Thoracic aorta (tissue), 2 donors: ENCODE measurements at places on chromosomes 7 and 10. TPM values are rescaled to one million over a fixed set of nuclear protein-coding genes. Genes with fewer than 3 reads are reported as not detected.

- DNase-seq = no peak
- no peak overlapping the region for H3K4me3 ChIP-seq
- H3K36me3 ChIP-seq = no peaks in the 10 kb centered on the region
- no peak overlapping the region for H3K27ac ChIP-seq
Measured at GRCh38 chr10:61173450-61173849, 229.5 kb upstream of the RHOBTB1 start.

PLXNA4 gene
- 12.2 TPM for total RNA-seq

DNA sequence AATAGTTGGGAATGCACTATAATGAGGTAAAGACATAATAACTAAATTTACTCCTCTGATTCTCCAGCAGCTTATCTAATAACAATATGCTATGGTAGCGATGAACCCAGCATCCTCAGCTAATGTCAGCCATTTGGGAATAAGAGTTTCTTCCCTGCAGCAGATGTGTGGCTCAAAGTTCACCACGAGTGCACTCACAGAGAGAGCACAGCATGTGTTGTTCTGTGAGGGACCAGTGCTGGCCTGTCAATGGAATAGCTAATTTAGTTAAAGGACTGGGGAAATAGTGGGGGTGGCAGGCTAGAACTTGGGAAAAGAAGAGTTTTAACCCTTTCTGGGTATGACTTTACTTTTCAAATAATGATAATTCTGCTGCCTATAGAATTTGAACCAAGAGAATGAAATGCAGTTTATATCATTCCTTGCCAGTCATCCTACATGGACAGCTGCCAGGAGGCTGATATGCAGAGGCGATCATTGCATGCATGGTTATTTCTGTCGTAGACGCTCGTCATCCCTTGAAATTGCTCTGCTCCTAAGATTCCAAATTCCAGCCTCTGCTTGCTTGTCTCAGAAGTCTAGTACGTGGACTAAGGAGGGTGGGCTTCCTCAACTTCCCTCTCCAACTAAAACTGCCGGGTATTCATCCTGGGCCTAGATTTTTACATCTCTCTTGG is 355.6 kb downstream of the RNLS start:
- H3K4me3 ChIP-seq = no peak overlapping the region
- no peaks in the 10 kb centered on the region for H3K27me3 ChIP-seq
- H3K27ac ChIP-seq = no peak overlapping the region
- no peaks in the 10 kb centered on the region for H3K4me1 ChIP-seq

HOXA7 gene
- total RNA-seq = 0.28 TPM

DNA sequence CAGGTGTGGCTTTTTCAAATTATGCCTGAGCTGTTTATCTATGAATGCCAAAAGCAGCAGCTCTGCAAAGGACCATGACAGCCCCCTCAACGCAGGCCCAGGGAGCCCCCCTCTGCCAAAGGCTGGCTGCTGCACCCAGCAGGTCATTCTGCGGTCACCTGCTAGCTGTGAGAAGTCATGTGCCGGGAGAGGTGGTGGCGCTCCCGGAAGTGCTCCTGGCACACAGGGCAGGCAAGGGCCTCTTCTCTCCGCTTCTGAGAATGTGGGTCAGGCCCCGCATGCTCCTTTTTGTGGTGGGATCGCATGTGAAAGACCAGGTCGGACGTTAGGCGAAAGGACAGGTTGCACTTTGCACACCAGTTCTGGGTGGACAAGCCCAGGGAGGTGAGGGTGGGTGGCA is 16.4 kb downstream of the ZNF488 start:
- H3K4me3 ChIP-seq = no peak overlapping the region
- no peaks in the 10 kb centered on the region for H3K27me3 ChIP-seq
- no peaks in the 10 kb centered on the region for H3K36me3 ChIP-seq
- H3K4me1 ChIP-seq = no peaks in the 10 kb centered on the region
- no peak for DNase-seq

KAZALD1 gene
- 30.0 TPM for total RNA-seq

FEZF1 gene
- total RNA-seq = not detected

GRCh38 chr10:130394832-130395231 is 258.6 kb downstream of the GLRX3 start:
- H3K4me1 ChIP-seq = no peaks in the 10 kb centered on the region
- H3K27ac ChIP-seq = no peak overlapping the region
- no peaks in the 10 kb centered on the region for H3K36me3 ChIP-seq
- H3K27me3 ChIP-seq = no peaks in the 10 kb centered on the region

MSMB gene
- not detected for total RNA-seq

DNA sequence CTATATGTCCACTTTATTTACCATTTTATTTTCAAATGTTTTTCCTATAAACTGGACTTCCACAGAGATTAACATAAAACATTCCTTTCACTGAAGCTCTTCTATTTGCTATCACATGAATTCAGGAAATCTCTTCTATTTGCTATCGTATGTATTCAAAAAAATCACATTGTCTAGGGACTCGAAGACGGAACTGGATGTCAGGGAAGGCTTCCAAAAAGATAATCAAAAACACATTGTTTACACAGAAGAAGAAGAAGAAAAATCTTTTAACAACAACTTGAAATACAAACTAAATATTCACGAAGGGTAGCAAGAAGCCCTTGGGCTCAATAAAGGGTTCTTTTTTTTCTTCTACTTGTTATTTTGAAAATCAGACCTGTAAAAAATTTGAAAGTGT is 426.1 kb upstream of the LRRN3 start:
- no peak for DNase-seq
- no peaks in the 10 kb centered on the region for H3K4me1 ChIP-seq
- no peaks in the 10 kb centered on the region for H3K27me3 ChIP-seq
- no peak overlapping the region for H3K27ac ChIP-seq
- H3K36me3 ChIP-seq = no peaks in the 10 kb centered on the region

- no peak overlapping the region for H3K4me3 ChIP-seq
- no peak for DNase-seq
- H3K36me3 ChIP-seq = no peaks in the 10 kb centered on the region
- peaks cover 4% of the 10 kb centered on the region for H3K4me1 ChIP-seq
Measured at GRCh38 chr10:112288486-112288885, 5.3 kb downstream of the TECTB start.

DNA sequence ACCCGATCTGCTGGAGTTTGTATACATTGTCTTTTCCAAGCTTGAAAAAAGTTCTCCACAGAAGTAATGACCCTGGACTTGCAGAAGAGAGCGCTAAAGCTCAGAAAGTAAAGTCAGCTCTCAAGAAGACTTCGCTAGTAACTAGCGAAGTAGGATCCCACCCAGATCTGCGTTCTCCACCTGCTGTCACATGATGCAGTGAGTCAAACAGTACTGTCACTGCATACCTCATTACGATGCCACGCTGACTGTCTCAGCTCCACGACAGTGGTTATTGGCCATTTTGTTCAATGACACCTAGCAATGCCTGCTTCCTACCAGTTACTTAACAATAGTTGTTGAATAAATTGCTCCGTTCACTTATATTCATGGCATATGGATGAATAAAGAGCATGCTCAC is 29.7 kb upstream of the SEC61G start:
- no peaks in the 10 kb centered on the region for H3K27me3 ChIP-seq
- no peaks in the 10 kb centered on the region for H3K4me1 ChIP-seq
- no peak overlapping the region for H3K4me3 ChIP-seq
- no peaks in the 10 kb centered on the region for H3K36me3 ChIP-seq
- DNase-seq = no peak
- H3K27ac ChIP-seq = no peak overlapping the region

DNA sequence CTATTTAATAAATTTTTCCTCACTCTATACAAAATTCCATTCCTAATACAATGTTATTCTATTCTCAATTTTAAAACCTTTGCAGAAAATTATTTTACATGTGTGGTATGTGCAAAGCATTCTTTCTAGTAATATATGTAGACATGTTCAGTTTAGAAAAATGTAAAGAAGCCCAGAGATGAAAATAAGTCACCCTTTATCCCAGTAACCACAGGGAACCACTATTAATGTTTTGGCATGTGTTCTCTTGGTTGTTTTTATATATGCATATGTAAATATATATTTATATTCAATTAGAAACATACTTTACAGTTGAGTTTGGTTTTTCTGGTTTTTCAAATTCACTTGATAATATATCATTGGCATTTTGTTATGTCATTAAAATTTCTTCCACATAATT is 14.8 kb upstream of the GLCCI1 start:
- H3K27ac ChIP-seq = no peak overlapping the region
- no peak for DNase-seq
- H3K4me3 ChIP-seq = no peak overlapping the region
- H3K4me1 ChIP-seq = no peaks in the 10 kb centered on the region

DNA sequence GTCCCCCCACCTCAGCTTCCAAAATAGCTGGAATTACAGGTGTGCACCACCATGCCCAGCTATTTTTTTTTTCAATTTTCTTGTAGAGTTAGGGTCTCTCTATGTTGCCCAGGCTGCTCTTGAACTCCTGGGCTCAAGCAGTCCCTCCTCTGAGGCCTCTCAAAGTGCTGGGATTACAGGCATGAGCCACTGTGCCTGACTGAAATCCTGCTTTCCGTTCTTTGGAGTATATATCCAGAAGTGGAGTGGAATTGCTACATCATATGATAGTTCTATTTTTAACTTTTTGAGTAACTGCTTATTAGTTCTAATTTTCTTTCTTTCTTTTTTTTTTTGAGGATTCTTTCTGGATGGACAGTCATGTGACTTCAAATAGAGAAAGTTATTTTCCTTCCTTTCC is 62.9 kb upstream of the ZMIZ2 start:
- peaks cover 21% of the 10 kb centered on the region for H3K36me3 ChIP-seq
- no peak overlapping the region for H3K4me3 ChIP-seq
- no peak for DNase-seq

DNA sequence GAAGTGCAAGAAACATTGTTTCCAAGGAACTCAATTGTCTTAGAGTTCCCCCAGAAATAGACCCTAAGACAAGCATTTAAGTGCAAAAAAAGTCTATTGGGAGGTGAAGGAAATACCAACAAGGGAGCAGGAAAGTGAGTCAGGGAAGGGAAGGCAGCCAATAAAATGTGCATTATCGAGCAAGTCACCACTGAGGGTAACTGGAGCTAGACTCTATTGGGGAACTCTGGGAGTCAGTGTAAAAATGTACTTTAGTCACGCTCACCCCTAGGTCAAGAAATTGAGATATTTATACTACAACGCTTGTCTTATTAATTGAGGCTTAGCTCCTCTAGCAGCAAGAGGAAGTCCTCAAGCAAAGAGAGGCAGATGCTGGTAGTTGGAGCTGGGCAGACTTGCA is 137.7 kb downstream of the RTKN2 start:
- peaks cover 10% of the 10 kb centered on the region for H3K4me1 ChIP-seq
- no peaks in the 10 kb centered on the region for H3K36me3 ChIP-seq
- H3K27me3 ChIP-seq = no peaks in the 10 kb centered on the region
- no peak overlapping the region for H3K4me3 ChIP-seq

DNA sequence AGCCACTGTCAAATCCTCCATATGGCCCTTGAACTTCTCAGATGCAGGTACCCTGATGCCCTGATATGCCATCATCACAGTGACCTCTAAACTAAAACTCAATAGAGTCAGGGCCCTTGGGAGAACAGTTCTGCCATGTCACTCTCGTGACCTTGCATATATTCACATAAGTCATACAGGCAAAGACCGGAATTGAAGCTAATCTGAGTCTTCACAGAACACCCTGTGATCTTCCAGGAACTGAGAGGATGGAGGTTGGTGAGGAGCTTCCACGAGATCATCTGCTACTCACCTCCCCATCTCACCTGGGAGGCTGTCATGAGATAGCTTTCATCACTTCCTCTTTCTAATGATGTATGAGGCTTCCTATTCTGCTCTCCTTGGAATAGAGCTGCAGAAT is 228.7 kb upstream of the CCDC6 start:
- no peak overlapping the region for H3K4me3 ChIP-seq
- H3K4me1 ChIP-seq = no peaks in the 10 kb centered on the region
- H3K36me3 ChIP-seq = no peaks in the 10 kb centered on the region
- H3K27me3 ChIP-seq = no peaks in the 10 kb centered on the region
- no peak overlapping the region for H3K27ac ChIP-seq

PODXL gene
- 50.8 TPM for total RNA-seq

LLCFC1 gene
- not detected for total RNA-seq

NOM1 gene
- 40.6 TPM for total RNA-seq

DNA sequence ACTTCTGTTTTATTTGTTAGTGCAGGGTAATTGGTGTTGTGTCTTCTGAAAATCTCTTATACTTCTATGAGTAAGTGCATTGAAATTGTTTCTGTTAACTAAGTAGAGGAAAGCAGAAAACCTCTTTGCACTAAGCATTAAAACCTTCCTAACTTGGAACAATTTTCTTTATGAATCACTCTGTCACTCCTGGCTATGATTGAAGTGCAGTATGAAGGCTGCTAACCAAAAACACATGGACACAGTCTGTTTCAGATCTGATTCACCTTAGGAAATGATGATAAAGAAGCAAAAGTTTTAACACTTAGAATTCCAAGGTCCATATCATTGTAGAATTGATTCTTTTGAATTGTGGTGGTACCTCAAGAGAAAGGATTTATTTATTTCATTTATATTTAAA is 41.9 kb downstream of the MET start:
- H3K36me3 ChIP-seq = no peaks in the 10 kb centered on the region
- no peak overlapping the region for H3K27ac ChIP-seq
- no peak overlapping the region for H3K4me3 ChIP-seq
- no peak for DNase-seq
- no peaks in the 10 kb centered on the region for H3K4me1 ChIP-seq

DNA sequence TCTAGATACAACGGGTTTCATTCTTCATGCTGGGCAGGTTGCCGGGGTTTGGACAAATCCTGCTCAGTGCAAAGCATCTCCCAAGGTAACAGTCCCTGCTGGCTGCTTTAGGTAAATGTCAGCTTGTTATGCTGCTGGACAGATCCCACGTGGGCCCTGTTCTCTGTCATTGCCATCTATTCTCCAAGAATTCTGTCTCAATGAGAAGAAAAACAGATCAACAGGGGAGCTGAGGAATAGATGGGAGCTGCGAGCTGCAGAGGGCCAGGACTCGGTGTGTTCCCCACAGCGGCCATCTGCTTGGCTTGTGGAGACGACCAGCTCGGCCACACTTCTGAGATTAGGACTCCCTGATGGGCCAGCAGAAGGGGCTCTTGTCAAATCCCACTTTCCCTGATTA is 235.2 kb downstream of the DPP6 start:
- no peak for DNase-seq
- no peaks in the 10 kb centered on the region for H3K4me1 ChIP-seq
- H3K36me3 ChIP-seq = no peaks in the 10 kb centered on the region
- no peak overlapping the region for H3K27ac ChIP-seq
- no peaks in the 10 kb centered on the region for H3K27me3 ChIP-seq

PILRB gene
- 100 TPM for total RNA-seq

- no peak overlapping the region for H3K4me3 ChIP-seq
- no peak for DNase-seq
- H3K27ac ChIP-seq = no peak overlapping the region
Measured at GRCh38 chr7:150923196-150923595, 54.9 kb downstream of the KCNH2 start.

SPACDR gene
- total RNA-seq = not detected
